ENCODE measurements at places on chromosomes 16 and 17.
A peak's percentile ranks its signal among the peaks of the same experiment; 100 is the strongest.

DNA sequence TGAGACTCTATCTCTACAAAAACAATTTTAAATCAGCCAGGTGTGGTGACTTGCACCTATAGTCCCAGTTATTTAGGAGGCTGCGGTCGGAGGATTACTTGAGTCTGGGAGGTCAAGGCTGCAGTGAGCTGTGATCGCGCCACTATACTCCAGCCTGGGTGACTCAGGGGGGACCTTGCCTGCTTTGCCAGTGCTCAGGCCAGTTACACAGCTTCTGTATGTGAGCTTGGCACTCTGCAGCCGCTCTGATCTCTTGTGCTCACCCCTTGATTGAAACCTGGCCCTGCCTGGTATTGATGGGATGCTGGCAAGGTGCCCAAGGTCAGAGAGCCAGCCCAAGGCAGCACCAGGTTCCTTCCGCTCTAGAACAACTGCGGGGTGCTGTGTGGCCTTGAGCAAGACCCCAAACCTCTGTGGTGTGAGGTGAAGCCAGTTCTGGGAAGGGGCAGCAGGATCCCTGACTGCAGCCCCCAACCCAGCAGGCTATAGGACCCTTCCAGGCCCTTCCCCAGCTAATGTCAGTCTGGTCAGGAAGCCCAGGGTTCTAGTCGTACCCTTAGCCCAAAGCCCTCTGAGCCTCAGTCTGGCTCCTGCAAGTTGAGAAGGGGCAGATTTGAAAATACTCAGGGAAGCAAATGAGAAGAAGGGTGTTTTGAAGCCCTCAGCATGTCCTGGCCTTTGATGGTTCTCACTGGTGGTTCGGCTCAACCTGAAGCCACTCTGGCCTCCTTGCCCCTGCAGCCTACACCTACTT lies 18.9 kb downstream of the MMP15 start:
- no peak for DNase-seq

DNA sequence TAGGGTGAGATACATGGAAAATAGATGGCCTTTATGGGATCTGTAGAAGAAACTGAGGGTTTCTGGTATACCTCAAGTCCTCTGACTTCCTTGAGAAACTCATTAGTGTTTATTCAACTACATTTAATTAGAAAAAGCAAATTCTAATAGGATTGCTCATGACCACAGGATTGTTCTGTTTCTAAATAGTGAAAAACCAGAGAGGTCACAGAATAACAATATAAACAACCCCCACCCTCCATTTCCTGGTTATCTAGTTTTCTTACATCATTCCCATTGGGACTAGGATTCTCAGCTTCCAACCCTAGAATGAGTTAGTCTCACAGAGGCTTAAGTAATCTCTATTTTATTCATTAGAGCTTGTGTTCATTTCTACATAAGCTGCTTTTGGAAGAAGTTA lies 30.0 kb downstream of the SF3B3 start:
- no peak for DNase-seq

DNA sequence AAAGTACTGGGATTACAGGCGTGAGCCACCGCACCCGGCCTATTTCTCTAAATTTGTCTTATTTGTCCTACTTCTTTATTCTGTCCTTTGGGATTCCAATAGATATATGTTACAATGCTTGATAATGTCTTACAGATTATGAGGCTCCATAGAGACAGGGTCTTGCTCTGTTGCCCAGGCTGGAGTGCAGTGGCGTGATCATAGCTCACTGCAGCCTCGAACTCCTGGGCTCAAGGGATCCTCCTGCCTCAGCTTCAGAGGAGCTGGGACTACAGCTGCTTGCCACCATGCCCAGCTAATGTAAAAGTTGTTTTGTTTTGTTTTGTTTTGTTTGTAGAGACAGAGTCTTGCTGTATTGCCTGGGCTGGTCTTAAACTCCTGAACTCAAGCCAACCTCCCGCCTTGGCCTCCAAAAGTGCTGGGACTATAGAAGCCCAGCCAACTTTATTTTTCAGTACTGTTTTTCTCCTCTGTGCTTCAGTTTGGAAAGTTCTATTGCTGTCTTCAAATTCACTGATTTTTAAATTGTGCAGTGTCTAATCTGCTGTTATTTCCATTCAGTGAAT lies 10.3 kb downstream of the ANKRD13B start:
- DNase-seq: no peak

- DNase-seq: no peak
Observed at GRCh38 chr17:39525801-39526506, 64.7 kb downstream of the CDK12 start.

GRCh38 chr17:30363715-30364202 lies 15.0 kb upstream of the CPD start:
- peak; percentile 60 for DNase-seq

DNA sequence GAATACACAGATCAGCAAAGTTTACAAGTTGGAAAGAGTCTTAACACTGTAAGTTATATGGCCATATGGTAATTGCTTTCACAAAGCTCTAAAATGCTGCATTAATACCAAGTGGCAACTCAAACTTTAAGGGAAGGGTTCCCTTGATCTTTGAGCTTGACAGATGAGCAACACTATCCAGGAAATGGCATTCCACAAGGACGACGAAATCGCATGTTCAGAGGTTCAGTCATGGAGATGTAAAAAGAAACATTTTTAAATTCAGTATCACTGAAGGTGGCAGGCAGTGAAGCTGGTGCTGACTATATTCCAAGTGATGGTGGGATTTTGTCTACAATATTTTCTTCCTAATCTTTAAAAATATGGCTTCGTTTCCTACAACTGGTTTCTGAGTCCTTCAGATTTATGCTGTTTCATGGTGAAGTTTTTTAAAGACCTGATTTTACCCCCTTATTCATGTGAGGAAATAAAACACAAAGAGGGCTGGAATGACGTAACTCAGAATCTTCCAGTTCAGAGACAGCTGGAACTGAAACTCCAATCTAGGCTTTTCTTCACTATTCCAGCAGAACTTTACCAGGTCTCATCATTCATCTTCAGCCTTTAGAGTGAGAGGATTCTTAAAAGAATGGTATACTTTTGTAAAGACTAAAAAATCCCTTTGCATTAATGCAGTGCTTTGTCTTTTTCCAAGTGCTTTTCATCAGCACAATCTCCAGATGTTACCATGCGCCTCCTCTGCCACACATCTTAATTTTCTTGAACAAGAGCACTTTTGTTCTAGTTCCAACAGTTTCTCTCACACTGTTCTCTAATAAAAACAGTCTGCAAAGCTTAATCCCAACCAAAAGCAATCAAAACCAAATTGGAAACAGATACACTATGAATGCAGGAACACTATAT lies 20.2 kb downstream of the CHCT1 start:
- no peak for DNase-seq

GRCh38 chr17:60354223-60354622 lies 37.7 kb downstream of the USP32 start:
- DNase-seq: no peak

DNA sequence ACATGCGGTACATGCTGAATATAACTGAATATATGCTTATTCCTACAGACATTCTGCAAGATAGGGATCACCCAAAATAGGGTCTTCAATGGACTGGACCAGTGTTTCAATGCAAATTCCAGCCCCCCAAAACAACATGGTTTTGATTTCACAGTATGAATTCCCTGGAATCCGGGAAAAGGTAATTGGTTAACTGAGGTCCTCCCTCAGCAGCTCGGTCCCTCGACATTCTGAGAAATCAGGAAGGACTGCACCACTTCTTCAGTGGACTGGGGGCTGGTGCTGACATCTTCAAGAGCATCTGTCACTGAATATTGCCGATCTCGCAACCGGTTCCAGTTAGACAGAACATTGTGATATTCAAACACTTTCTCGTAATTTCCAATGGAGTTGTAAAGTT lies 25.1 kb downstream of the CHCT1 start:
- no peak for DNase-seq

DNA sequence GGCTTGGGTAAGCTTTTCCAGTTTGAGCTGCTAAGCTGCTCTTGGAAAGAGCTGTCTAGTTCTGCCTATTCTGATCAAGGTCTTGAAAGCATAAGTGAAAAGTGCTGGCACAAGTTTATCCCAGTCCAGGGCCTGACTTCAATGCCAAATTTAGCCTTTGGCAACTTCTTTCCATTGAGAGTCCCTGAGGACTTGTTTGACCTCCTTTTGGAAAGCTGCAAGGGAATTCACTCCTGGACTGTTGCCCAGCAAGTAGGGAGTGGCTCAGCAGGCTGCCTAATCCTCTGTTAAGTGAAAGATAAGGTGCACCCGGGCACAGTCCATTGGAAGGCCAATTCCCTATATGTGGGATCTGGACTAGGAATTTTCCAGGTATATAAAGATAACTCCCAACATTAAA lies 16.0 kb upstream of the TANC2 start:
- DNase-seq: no peak

DNA sequence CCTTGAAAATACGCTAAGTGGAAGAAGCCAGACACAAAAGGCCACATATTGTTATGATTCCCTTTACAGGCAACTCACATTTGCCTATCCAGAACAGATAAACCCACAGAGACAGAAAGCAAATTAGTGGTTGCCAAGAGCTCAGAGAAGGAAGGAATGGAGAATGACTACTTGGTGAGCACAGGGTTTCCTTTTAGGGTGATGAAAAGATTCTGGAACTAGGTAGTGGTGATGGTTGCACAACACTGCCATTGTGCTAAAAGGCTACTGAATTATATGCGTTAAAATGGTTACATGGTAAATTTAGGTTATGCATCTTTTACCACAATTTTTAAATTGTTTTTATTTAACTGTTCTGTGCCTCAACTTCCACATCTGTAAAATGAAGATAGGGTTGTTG lies 4.4 kb downstream of the COPRS start:
- no peak for DNase-seq

Measured in GM20000 (cell line).